ENCODE measurements at places on chromosomes 1 and 21.
A peak's percentile ranks its signal among the peaks of the same experiment; 100 is the strongest.

- no peak for DNase-seq
These were observed 30.9 kb downstream of the SELL start for GRCh38 chr1:169680377-169681019.

GRCh38 chr1:30656171-30656940 is 67.0 kb downstream of the MATN1 start:
- DNase-seq = no peak

- no peak for DNase-seq
These were observed 53.6 kb downstream of the ADCY10 start for GRCh38 chr1:167860231-167860923.

DNA sequence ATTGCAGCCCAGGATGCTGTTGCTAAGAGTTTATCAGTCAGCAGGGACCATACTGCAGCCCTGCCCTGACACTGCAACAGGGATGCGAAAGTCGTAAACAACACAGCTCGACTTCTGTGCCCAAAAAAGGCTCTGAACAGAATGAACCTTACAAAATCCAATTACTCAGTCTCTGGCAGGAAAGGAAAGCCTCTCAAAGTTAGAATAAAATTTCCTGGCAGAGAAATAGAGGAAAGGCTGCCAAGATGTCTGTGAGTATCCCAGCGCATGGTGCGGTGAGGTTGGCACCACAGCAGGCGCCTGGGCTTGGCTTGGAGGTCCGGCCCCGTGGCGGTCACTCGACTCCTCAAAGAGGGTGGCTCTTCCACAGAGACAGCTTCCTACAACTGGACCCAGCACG is 185.8 kb downstream of the PCP4 start:
- no peak for DNase-seq

DNA sequence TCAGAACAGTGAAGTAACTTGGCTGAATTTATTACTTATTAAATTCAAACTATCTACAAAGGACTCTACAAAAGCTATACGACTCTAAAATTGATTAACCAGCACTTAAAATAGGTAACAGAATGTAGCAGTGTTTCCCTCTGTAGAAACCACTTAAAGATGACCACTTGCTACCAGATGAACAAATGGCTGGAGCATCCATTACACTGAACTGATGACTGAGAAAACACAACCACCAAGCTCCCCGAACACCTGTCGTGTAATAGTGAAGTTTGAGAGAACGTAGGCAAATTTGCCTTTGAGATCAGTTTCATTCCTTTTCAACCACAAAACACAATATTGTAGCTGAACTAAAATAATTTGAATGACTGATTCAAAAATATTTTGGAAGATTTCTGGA is 226.7 kb downstream of the KCNT2 start:
- no peak for DNase-seq

DNA sequence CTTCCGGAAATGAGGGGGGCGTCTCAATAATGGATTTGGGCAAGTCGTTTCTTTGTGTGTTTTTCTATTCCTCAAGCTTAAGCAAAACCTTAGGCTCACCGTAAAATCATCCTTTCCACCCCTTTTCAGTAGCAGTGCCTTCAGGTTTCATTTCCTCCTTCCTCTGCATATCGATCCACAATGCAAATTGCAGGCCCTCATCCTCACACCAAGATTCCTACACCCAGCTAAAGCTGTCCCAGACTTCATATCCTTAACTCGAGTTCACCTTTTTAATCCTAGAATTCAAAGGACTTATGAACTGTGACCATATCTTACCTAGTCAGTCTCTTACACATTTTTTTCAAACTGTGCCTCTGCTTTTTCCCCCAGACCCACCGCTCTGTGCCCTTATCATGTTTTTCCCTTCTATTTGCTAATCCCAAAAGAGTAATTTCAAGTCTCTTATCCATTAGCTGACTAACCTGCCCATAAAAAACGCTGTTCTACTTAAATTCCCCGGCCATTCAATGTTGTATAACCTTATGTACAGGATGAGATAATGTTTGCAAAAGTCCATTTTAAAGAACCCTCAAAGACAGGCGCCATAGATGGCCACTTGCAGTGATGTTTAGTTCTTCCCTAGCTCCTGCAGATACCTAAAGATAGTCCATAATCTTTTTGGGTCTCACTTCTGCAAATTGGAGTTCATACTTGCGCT is 1.5 kb downstream of the AKIRIN1 start:
- peak; percentile 38 for DNase-seq

DNA sequence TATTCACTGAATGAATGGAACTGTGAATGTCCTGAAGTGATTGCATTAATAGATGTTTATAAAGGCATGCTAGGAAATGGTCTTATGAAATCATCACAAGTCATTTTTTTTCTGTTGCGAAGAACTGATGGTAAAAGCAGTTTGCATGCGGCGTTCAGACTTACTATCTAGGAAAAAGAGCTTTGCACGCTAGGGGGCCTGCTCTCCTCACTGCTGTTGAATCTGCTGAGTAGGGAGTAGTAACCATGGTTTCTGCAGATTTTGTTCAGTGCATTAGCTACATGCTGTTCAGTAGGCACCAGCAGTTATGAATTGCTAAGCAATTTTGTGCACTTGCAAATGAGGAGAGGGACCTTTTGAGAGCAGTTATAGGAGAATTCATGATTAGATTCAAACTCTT is 57.9 kb downstream of the CENPF start:
- peak; percentile 61 for DNase-seq

DNA sequence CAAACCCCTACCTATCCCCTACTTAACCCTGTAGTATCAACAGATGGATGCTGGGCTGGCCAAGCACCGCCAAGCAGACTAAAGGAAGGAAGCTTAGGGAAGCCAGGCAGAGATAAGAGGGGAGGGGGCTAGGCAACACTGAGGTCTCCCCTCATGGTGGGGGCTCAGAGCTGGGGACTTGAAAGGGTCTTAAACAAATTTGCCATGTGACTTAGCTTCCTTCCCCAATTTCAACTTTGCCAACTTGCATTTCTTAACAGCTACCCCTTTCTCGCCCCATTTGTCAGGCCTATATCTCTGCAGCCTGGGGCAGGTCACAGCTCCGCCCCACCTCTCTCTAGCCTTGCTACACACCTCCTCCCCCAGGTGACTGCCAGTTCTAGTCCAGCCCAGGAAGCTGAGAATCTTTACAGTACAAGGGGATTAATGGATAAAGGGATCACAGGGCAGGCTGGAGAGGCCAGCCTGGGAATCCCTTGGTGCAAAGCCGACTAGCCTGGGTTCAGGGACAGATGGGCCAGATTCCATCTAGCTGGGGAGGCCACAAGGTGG is 3.4 kb downstream of the KIF21B start:
- peak; percentile 58 for DNase-seq

- DNase-seq = no peak
These were observed 468 bp upstream of the ABCA4 start for GRCh38 chr1:94121411-94121821.

GRCh38 chr1:10604966-10605365 is 130.2 kb downstream of the PEX14 start:
- no peak for DNase-seq

DNA sequence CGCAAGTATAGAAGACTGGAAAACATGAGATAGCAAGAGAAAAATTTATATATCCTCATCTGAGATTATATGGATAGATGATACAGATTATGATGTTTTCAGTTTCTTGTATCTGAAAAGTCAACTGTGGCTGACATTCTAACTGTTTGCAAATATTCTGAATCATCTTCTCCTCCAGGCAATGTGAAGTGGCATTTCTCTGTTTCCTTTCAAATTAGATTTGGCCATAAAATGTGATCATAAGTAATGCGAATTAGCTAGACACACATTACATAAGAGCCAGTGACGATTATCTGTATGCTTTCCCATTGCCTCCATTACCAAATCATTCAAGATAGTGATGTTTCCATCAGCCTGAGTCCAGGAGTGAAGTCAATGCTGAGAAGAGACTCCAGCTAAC is 265.2 kb downstream of the BRINP3 start:
- no peak for DNase-seq

- DNase-seq = no peak
These were observed 36.2 kb upstream of the LYST start for GRCh38 chr1:235902677-235903542.

GRCh38 chr1:232221802-232222499 is 408.0 kb downstream of the SIPA1L2 start:
- DNase-seq = no peak

DNA sequence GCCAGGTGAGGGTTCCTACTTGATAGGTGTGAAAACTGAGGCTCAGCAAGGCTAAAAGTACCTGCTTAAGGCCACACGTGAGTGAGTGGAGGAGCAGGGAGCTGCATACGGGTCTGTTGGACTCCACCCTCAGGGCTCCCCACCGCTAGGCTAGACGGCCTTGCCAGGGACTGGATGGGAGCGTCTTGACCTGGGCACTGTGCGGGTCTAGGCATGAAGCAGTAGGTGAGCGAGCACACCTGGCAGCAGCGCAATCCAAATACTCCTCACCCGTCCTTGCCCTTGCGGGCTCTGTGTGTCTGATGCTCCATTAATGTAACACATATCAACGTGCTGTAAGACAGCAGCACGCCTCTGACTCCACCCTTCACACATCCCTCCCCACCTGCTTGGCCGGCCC is 94.0 kb downstream of the LACTBL1 start:
- DNase-seq = no peak

DNA sequence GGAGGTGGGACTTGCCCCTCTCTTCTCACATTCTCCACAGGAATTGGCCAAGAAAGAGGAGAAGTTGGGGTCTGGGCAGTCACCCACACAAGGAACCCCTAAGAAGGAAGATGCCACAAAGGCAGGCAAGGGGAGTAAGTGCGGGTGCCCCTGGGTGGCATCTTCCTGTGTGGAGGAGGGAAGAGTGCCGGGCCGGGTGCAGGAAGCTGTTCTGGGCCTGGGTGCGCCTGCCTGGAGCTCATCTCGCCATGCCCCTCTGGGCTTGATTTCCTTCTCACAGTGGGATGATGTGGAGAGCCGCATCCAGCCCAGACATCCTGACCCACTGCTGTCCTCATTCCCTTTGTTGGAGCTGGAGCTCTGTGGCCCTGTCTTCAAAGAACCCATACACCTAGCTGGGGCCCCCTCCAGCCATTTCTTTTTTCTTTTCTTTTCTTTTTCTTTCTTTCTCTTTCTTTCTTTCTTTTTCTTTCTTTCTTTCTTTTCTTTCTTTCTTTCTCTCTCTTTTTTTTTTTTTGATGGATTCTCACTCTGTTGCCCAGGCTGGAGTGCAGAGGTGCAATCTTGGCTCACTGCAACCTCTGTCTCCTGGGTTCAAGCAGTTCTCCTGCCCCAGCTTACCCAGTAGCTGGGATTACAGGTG is 9.3 kb downstream of the LRRC71 start:
- no peak for DNase-seq

GRCh38 chr1:53715478-53715877 is 23.5 kb downstream of the GLIS1 start:
- DNase-seq = no peak

DNA sequence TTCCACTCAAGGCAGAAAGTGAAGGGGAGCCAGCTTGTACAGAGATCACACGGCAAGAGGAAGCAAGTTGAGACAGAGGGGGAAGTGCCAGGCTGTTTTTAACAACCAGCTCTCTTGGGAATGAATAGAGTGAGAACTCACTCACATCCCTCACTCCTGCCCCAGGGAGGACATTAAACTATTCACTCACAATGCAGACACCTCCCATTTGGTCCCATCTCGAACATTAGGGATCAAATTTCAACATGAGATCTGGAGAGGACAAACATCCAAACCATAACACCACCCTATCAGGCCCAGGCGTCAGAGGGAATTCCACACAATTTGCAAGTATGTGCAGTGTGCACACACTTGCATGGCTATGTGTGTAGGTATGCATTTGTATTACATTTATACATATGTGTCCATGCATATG is 62.7 kb downstream of the DMAP1 start:
- no peak for DNase-seq

GRCh38 chr1:12275370-12275769 is 45.5 kb downstream of the VPS13D start:
- DNase-seq = peak; percentile 17

DNA sequence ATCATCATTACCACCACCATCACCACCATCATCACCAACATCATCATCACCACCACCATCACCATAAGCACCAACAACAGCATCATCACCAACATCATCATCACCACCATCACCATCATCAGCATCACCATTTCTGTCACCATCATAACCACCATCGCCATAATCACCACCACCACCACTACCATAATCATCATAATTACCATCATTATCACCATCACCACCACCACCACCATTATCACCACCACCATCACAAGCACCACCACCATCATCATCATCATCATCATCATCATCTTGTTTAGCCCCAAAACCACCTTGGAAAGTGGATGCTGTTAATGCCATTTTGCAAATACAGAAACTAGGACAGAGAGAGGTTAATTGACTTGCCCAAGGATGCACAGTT is 22.5 kb downstream of the CAMK2N1 start:
- no peak for DNase-seq

GRCh38 chr21:42195378-42196031 is 23.4 kb upstream of the ABCG1 start:
- DNase-seq = no peak

DNA sequence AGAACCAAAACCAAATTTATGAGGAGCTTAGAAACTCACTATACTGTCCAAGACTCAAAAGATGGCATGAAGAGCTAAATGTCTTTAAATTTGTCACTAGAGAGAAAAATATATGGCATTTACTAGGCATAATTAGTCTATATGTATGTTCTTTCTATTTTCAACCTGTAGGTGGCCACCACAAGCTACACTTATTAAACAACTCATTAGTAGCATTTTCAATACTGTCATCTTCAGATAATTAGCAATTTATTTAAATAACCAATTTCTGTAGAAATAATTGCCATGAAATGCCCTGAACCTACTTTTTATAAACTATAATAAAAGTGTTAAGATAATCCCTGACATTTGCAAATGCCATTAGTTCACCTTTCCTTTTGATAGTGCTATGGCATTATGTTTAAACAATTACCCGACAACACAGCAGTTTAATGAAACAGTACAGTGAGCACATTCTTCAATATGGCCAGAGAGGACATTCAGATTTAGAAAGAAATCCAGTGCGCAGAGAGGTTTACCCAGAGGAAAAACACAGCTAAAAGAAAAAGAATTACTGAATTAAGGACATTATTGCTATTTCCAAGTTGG is 522.5 kb downstream of the PTBP2 start:
- peak; percentile 12 for DNase-seq

DNA sequence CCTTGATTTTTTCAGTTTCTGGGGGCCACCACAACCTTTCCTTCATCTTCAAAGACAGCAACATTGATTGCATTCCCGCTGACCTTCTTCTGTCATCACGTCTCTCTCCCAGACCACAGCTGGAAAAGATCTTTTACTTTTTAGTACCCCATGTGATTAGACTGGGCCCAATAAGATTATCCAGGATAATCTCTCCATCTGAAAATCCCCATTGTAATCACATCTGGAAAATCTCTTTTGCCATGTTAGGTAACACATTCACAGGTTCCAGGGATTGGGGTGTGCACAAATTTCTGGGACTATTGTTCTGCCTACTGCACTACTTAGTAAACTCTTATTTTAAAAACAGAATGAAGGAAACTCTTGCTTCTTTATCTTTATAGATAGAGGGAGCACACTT is 47.1 kb upstream of the INSL5 start:
- no peak for DNase-seq

DNA sequence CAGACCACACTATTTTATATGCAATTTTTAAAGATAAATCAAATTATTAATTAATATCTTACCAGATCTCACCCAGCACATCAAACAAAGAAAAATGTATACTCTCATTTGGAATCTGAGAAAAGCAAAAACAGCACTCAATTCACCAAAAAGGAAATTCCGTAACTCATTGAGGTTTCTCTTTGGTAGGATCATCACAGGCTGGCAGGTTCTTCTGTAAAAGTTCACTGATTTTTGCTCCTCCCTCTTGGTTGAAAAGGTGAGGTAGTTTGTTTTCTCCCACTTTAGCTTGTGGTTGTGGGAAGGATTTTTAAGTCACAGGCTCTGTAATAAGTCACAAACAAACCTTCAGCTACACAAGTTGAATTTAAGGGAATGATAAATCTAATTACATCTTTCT is at the start of gene LIPI:
LIPI (minus strand) TSS at position 218 of the 400 bp plus-strand sequence; CDS start at position 108, 110 bp downstream.
- DNase-seq = no peak
